ENCODE measurements at places on chromosomes 1 and 21.
A peak's percentile ranks its signal among the peaks of the same experiment; 100 is the strongest.

GRCh38 chr1:222045236-222045635 lies 303.3 kb upstream of the DUSP10 start:
- DNase-seq: no peak

DNA sequence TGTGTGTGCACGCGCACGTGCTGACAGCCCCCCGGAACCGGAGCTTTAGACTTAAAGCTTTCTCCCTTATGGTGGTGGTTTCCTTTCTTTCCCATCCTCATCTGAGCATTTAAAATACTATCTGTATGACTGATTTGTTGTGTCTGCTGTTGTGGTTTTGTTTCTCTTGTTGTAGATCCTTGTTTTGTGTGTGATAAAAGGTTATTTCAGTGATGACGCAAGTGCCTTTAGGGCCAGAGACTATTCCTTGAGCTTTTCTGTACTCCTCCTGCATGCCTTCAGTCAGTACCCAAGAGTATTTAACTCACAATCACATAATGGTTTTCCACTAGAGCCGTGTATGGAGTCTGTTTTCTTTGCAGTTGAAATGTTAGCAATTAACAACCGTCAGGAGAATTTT lies 45.4 kb downstream of the LCA5L start:
- no peak for DNase-seq

- no peak for DNase-seq
Measured at GRCh38 chr1:219553934-219554502, 58.9 kb downstream of the ZC3H11B start.

- no peak for DNase-seq
Measured at GRCh38 chr1:79819140-79819539, 812.6 kb upstream of the ADGRL4 start.

DNA sequence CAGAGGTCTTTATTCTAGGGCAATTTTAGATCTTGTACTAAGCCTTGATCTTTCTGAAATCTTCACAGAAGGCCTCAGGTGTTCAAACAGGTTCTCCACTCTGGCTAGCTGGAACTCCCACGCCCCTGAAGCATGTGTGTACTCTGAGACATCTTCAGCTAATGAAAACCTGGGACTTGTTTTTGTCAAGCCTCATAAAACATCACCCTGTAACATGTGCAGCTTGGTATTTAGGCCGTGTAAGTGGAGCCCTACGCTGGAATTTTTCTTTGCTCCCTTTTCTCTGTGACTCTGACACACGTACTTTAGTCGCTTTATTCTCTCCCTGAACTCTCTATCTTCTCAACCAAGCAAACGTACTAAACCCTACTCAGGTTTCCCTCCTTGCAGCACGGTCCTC lies 701.9 kb upstream of the ZP4 start:
- no peak for DNase-seq

DNA sequence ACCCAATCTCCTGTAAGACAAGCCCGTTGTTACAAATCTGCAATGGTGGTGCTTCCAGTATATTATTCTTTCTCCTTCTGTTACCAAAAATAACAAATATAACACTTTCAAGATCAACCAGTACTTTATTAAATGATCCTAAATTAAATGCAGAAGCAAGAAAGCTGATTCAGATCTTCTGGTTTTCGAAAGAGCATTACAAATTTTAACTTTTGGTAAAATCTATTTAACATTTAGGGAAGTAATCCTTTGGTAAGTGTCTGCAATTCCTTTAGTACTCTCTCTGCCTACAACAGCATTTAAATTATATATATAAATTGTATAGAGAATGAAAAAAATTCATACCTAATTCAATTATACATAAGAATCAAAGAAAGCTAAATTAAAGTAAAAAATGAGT lies 198.6 kb upstream of the HMCN1 start:
- no peak for DNase-seq

GRCh38 chr1:87179851-87180519 lies 148.7 kb upstream of the LMO4 start:
- DNase-seq: no peak

DNA sequence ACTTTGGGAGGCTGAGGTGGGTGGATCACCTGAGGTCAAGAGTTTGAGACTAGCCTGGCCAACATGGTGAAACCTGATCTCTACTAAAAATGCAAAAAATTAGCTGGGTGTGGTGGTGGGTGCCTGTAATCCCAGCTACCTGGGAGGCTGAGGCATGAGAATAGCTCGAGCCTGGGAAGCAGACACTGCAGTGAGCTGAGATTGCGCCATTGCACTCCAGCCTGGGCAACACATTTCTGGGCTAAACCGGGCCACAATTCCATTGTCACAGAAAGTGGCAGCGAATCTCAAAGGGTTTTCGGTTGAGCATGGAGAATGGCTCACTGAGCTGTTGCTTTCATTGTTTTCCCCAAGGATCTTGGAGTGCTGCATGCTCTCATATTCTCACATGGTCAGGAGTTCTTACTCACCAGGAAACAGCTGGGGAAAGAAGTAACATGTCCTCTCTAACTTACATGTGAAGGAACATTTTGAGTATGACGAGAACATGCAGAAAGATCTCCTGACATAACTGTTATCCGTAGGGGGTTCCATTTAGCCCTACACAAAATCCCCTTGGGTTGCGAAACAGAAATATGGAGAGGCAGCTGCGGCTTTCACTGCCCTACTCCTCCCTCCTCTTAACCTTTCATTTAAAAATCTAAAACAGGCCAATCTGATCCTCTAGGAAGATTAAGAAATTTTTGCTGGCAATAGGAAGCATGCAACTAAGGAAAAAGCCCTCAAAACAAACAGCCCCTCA lies 341.1 kb downstream of the PCP4 start:
- no peak for DNase-seq

- no peak for DNase-seq
Measured at GRCh38 chr1:209862391-209863356, 34.9 kb downstream of the UTP25 start.

GRCh38 chr1:12678350-12678749 lies 34.5 kb downstream of the AADACL4 start:
- DNase-seq: no peak

- DNase-seq: no peak
Measured at GRCh38 chr1:115429241-115429640, 91.2 kb upstream of the NGF start.

GRCh38 chr1:168583571-168583970 lies 7.2 kb downstream of the XCL1 start:
- DNase-seq: no peak

- no peak for DNase-seq
Measured at GRCh38 chr1:228814176-228814575, 78.9 kb downstream of the RHOU start.

DNA sequence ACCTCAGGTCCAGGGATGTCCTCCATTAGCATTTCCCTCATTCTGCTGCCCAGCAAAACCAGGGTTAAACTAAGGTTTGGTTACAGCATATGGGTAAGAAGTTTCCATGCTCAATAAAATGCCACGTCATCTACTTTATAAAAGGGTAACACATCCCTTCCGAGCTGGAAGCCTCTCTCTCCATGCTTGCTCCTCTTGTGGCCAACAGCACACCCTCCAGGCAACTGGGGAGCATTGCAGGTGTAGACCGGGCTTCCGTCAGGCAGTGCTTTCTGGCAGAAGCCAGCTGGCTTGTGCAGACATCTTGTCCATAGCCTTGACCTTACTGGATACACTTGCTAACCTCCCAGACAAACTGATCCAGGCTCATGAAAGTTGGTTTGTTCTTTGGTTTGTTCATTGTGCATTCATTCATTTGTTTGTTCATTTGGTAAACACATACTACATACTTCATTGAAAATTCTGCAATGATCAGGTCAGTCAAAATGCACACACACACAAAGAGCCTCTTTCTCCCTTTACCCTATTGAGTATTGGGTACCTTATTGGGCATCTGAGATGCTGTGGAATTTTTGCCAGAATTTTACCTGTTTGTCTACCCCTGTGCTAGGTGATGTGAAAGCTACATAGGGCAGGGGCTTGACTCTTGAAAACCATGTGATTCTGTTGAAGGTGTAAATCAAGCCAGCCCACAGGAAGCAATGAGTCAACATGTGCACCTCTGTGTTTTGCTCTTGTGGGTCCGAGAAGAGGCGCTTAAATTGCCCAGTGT lies 422.8 kb downstream of the CAMTA1 start:
- no peak for DNase-seq

GRCh38 chr1:75127916-75128717 lies 6.1 kb upstream of the LHX8 start:
- DNase-seq: no peak

DNA sequence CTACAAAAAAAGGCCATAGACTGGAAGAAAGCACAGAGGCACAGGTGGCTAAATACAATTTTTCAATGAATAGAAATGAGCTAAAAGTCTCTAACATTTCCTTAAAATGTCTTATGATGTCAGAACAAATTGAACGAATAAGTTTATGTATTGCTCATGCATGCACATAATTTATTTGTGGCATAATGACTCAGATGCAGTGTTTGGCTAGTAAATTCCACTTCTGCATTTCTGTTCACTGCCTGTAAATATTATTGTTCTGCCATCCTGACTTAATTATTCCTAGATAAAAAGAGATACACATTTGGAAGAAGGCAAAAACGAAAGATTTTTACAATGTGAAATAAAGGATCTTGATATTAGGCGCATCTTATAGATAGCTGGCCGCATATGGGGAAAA lies 26.6 kb upstream of the EXO1 start:
- no peak for DNase-seq

GRCh38 chr1:18256282-18257235 lies 149.0 kb downstream of the IGSF21 start:
- DNase-seq: no peak

DNA sequence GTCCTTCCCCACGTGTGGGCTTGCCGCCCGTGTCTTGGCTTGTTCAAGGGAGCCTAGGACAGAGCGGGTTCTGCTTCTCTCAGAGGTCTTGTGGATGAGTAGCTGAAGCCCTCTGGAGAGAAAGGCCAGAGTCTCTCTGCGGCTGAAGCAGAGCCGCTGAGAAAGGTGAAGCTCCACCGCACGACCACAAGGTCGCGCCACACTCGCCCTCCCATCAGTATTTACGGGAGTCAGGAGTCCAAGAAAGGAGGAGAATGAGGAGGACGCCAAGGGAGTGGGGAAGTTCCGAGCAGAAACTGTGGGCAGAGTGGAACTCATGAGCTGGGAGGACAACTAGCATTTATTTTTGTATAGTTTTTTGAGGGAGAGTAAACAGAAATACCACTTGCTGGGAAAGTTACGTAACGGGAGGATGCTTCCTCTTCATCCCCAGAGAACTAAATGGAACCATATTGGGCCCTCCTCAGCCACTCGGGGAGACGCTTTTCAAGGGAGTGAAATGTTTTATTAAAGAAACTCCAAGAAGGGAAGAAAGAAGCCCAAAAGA lies 51.6 kb upstream of the HAO2 start:
- DNase-seq: no peak

GRCh38 chr21:39483917-39484316 lies 32.1 kb downstream of the SH3BGR start:
- DNase-seq: no peak

DNA sequence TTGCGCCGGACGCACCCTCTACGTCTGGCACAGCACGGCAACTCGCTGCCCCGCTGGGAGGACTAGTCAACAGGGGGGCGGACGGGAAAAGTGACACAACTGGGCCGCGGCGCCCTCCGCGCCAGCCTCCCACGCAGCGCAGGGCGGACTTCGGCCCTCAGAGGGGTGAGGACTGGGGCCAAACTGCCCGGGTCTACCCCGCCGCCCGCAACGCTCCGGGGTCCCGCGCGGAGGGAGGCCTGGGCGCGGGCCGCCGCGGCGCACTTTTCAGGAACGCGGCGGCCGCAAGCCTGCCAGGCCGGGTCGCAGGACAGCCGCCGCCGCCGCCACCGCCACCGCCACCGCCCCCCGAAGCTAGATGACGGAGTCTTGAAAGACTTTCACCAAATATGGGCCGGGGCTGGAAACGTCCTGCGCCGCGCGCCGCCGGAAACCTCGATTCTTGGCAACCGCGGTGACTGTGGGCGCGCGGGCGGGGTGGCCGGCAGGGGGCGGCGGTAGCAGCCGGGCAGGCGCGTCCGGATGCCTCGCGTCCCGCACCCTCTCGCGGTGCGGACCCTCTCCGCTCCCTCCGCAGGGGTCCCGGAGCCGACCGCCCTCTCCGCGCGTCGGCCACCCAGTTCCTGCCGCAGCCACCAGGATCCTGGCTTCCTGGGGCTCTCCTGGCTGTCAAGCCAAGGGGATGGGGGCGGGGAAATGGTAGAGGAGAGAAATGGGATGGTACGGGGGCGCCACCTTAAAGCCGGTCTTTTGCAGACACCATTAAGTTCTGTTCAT lies 3.7 kb upstream of the CCN1 start:
- no peak for DNase-seq

- DNase-seq: no peak
Measured at GRCh38 chr1:26945728-26946127, 14.5 kb downstream of the KDF1 start.

DNA sequence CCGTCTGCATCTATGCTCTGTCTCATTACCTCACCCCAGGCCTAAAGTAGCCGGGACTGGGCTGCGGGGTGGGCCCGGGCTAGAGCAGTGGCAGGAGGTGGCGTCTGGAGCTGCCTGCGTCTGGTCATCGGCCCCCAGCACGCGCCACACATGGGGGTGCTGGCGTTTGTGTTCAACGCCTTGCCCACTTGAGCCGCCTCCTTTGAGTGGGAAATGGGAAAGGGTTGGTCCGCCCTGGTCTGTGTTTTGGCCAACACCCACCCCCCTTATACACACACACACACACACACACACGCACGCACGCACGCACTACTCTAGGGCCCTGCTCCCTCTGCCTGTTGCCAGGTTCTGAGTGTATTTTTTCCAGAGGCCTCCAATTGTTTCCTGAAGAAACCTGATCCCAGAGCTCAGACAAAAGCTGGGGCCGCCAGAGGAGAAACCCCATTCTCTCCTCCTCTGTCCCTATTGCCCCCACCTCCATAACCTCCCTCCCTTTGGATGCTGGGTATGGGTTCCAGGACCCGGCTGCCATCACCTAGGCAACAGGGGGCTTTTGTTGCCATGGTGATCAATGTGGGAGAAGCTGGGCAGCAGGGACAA lies 10.1 kb downstream of the VANGL2 start:
- DNase-seq: no peak

GRCh38 chr1:53393325-53393792 lies 65.5 kb upstream of the LRP8 start:
- peak; percentile 64 for DNase-seq

GRCh38 chr21:20013851-20014250 lies 984.4 kb upstream of the NCAM2 start:
- no peak for DNase-seq

- peak; percentile 46 for DNase-seq
Measured at GRCh38 chr1:84090447-84091245, 53.4 kb upstream of the PRKACB start.

- DNase-seq: no peak
Measured at GRCh38 chr1:153277852-153278251, 18.4 kb downstream of the LORICRIN start.

- DNase-seq: no peak
Measured at GRCh38 chr1:26693599-26694572, 1.9 kb upstream of the ARID1A start.

GRCh38 chr1:75731881-75732280 lies 7.4 kb downstream of the ACADM start:
- no peak for DNase-seq

GRCh38 chr1:232209357-232209756 lies 420.6 kb downstream of the SIPA1L2 start:
- no peak for DNase-seq

- DNase-seq: no peak
Measured at GRCh38 chr1:214193691-214194090, 87.3 kb upstream of the SMYD2 start.
